GM12891 (cell line): ENCODE measurements at places on chromosomes 7 and 10.

DNA sequence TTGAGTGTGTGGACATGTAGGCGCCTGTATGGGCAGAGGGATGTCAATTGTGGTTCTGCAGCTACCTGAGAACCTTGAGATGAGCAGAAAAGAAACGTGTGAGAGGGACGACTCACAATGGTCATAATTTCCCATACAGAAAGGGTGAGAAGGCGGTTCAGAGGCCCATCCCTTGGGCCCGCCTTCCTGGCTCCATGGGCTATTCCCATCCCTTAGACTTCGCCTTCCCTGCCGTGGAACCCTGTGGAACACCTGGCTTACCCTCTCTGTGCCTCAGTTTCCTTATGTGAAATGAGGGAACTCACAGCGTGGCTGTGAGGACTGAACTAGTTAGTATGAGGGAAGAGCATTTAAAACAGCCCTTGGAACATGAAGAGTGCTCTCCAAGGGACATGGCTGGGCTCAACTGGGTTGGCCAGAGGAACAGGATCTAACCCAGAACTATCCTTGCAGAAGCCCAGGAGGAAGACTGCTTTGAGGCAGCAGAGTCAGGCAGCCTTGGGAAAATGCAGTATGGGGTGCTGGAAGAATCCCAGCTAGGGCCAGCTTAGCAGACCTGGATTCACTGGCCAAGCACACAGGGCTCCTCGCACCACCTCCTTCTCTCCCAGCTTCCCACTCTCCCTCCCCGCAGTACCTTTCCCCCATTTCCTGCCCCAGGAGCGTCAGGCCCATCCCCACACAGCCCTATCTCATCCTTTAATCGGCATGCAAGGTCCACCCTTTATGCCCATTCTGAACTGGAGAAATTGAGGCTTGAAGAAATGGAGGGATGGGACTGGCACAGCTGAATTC, 11.1 kb upstream of the ZMIZ1 start:
- DNase-seq, result no peak

GRCh38 chr7:38235606-38236005, 37.8 kb downstream of the TARP start:
- DNase-seq, result no peak

- DNase-seq, result peak; percentile 80
These were observed 2.2 kb downstream of the GNB2 start for GRCh38 chr7:100675581-100676350.

GRCh38 chr10:70437721-70438120, 3.8 kb downstream of the NODAL start:
- no peak for DNase-seq

DNA sequence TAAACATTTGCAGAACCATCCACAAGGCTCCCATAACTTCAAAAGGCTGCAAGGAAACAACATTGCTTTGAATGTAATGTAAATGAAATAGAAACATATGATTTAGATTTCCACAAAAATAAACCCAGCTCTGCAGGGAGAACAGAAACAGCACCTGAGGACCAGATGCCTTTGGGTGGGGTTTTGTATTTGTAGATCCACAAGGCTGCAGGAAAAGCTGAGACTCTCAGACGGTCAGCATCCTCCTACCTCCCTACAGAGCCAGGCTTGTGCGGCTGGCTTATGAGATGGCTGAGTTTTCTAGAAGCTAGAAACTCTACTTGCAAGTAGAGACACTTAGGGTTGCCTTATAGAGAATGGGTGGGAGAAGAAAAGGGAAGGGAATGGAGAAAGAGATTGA, 49.8 kb downstream of the FAM107B start:
- no peak for DNase-seq

GRCh38 chr7:100753750-100754149, 20.4 kb downstream of the ZAN start:
- no peak for DNase-seq

GRCh38 chr7:154960063-154960790, 42.7 kb downstream of the PAXIP1 start:
- DNase-seq, result no peak

DNA sequence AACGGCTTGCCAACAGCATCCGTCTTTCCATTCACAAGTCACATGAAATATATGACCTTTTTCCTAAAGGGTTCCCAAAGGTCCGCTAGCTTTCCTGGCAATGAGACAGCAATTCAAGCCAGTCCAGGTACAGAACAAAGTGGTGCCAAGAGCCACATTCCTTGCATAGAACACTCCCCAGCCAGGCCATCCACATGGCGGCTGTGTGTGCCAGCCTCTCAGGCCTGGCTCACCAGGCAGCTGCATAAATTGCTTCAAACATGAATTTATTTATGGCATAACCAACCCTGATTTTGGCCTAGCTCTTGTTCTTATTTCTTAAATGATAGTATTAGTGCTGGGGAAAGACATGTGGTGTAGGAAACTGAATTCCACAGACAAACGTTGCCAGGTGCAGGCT, 63.7 kb upstream of the CREB5 start:
- no peak for DNase-seq
